ENCODE measurements at places on chromosomes 3 and 15.

DNA sequence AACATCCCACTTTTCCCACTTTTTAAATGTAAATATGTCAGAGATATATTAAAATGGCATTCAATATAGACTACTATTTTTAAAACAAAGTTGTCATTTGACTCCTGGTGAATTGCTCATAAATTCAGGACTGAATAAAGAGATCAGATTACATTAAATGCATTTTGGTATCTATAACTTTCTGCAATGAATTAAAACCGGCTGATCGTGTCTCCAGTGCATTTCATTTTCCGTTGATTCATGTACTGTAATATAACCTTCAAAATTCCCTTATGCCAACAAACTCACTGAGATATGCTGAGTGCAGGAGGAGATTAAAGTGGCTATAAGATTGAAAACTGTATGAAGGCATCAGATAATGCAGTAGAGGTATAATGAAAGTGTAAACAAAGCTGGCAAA is 361.1 kb upstream of the CDIN1 start:
- no peak for DNase-seq

GRCh38 chr3:13494463-13495350 is 14.6 kb downstream of the HDAC11 start:
- peak; percentile 77 for DNase-seq

DNA sequence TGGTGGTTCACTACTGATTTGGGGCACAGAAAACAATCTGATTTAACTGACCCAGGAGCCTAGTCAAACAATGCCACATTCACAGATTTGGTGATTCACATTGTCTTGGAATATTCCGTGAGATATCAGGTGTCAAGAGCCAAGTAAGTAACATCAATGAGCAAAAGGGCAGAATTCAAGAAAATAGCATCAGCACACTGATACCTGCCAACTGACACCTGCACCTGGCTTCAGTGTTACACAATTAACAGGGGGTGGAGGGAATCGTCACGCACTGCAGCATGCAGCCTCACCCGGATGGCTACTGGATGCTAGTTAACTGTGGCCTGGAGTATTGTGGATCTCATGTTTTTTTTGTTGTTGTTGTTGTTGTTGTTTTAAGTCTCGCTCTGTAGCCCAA is 17.6 kb downstream of the CCNL1 start:
- DNase-seq = no peak

- no peak for DNase-seq
These were observed 98.0 kb downstream of the DTWD1 start for GRCh38 chr15:49718846-49719245.

GRCh38 chr3:153903430-153903829 is 217.8 kb upstream of the ARHGEF26 start:
- DNase-seq = no peak

DNA sequence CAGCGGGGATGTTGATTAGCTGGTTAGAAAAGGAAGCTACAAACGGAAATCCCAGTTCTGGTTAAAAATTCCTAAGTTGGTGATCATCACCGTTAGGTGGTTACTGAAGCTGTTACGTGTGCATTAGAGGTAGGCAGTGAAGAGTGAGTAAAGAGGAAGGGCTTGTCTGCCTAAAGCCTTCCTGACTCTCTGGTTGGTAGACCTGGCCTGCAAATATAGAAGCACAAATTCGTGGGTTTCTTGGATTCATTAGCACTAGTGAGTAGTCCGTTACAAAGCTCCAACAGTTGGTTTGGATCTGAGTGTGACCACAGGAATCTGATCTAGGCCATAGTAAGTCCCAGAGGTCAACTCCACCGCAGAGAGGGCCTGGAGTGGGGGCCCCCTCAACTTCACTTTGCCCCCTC is 174.0 kb upstream of the TP63 start:
- DNase-seq = no peak

DNA sequence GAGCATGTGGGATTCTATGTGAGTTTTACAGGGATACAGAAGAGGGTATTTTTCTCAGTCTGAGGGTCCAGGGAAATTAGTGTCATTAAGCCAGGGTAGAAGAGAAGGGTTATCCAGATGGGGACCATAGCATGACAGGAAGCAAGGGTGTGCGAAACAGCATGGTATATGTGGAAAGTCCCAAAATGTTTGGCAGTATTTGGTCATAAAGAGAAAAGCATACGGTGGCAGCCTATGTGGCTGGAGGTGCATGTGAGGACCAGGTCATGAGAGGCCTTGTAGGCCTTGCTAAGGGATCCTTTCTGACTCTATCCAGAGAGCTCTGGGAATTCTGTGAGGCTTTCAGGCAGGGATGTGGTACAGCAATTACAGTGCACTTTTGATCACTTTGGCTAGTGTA is 411.4 kb downstream of the AGBL1 start:
- no peak for DNase-seq

DNA sequence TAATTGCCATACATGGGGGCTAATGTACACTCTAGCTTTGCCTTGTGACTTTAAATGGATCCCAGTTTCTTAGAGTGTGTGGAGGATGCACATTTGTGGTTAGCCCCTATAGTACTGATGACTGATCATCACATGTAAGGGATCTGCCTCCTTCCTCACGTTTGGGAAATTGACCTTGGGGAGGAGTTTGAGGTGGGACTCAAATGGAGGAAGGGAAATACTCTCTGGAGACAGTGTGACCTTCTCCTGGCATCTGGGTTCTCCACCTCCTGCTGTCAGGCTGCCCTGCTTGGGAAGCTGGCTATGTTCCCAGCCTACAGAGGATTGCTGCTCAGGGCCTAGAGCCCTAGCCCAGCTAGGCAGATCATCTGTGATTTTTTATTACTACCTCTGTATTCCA is 48.7 kb downstream of the PPM1L start:
- no peak for DNase-seq

DNA sequence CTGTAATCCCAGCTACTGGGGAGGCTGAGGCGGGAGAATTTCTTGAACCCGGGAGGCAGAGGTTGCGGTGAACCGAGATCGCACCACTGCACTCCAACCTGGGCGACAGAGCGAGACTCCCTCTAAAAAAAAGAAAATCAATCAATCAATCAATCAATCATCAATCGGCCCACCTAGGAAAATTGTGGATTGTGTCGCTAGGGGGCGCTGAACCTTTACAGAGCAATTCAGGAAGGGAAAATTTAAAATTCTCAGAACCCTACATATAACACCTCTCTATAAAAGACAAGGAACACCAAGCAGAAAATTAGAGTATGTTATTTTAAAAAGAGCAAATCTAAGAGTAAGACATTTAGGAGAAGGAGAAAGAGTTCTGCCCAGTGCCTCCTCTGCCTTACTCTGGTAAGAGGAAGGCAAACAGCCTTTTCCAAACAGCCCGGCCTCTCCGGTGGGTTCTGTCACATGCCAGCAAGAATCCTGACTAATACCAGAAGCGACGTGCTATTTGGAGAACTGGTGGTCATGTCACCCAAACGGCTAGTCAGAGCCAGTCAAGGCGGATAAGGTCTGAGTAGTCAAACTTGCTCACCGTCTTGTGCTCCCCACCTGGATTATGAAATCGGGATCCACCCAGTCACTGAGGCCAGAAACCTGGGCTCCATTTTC is 22.3 kb upstream of the SMCO1 start:
- DNase-seq = no peak

DNA sequence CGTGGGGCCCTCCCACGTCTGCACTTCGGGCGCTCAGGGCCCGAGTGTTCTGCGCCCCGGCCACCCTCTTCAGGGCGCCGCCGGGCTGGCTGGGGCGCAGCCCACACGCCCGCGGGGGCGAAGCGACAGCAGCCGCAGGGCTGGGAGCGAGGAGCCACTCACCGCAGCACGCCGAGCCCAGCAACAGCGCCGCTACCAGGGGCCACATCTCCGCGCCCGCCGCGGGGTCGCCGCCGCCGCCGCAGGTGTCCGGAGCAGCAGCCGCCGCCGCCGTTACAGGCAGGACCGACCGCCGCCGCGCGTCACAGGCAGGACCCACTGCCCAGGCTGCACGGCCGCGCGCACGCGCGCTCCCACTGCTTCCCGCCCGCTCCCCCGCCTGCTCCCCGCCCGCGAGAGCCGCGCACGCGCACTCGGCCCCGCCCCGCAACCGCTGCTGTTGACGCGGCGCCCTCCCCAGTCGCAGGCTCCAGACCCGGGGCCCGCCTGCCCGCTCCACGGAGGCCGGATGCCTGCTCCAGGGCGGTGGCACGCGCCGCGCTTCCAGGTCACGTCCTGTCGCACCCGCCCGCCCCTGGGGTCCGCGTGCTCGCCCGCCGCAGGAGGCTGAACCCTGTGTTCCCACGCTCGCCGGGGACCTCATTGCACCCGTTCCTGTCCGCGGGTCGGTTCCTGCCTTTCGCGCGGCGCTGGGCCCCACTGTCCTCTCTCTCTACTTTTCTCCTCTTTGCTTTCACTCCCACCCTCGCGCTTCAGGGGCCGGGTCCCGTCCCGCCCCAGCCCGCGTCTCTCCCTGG is at the start of gene CD47:
TSS of gene CD47 (minus strand) at position 331 of the 797 bp plus-strand sequence. CDS start at position 208, 123 bp downstream.
- peak; percentile 97 for DNase-seq

DNA sequence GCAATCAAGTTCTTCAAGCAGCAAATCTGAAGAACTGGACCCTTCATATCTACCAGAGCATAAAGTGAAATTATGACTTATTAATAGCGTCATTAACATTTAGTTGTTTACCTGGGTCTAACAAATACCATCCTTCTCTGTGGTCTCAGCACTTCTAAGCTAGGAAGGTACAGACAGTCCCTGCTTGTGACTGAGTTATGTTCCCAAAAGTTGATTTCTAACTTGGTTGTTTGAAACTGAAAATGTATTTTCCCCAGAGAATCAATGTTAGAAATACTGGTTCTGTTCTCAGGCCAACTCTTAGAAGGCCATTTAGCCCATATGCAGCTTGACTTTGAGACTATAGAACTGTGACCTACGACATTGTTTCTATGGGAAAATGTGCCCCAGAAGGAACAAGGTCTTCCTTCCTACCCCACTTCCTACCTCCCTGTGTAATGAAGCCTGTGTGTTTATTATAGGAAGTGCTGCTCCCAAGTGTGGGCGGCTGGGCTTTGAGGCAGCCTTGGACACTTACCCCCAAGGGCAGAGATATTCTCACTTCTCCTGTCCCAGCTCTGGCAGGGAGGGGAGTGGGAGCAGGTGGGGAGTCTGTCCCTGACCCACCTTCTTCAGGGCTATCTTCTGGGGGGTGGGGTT is 12.2 kb upstream of the MAPK6 start:
- no peak for DNase-seq

DNA sequence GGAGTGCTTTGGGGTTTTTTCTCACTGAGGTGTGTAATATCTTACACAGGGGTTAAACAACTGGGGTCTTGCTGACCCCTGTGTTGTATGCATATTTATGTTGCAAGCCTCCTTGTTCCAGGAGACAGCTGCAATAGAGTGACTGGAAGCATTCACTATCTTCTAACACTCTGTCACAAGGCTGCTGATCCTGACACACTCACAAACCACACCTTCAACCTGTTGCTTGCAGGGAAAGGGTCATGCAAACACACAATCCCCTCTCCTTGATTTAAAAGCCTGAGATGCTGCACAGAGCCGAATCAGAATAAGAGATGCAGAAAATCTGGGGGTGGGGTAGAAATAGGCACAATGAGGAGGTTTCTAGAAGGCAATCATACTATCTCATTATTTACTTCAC is 197.3 kb downstream of the CADPS start:
- no peak for DNase-seq

DNA sequence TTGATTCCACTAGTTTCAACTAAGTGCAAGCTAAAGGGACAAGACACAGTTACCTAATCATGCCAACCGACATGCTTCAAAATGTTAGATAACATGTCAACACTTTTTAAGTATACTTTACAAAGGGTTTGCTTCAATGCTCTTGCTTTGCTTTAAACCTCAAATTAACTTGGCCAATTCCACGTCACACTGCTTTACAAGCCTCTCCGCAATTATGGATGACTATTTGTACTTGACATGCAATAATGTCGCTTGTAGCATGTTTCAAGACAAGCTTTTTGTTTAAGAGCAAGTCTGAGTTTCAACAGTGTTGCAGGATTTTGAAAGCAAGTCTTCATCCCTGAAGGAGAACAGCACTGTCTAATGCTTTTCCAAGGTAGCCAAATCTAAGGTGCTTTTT is 86.9 kb downstream of the CNTN3 start:
- no peak for DNase-seq

DNA sequence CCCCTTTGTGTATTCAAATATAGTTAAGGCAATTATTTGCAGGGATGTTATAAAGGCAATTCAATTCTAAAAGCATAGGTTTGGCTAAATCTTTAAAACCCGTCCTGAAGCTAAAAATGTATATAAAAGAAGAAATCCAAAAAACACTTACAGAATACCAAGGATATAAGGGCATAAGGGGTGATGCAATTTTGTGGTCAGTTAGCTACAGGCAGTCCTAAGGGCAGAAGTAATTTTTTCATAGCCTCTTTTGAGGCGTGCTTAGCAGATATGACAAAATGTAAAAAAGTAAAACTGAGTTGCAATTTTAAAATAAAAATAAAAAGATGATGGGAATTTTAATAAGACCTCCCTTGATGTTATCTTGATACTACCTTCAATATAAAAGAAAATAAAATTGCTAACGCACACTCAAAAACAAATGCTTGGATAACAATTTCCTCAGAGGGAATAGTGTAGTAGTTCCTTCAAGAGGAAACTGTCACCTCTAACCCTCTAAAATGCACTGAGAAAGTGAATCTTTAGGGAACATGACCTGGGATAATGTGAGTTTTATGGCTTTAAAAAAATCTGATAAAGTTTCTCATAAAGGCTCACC is 104.2 kb downstream of the MYH15 start:
- DNase-seq = no peak

DNA sequence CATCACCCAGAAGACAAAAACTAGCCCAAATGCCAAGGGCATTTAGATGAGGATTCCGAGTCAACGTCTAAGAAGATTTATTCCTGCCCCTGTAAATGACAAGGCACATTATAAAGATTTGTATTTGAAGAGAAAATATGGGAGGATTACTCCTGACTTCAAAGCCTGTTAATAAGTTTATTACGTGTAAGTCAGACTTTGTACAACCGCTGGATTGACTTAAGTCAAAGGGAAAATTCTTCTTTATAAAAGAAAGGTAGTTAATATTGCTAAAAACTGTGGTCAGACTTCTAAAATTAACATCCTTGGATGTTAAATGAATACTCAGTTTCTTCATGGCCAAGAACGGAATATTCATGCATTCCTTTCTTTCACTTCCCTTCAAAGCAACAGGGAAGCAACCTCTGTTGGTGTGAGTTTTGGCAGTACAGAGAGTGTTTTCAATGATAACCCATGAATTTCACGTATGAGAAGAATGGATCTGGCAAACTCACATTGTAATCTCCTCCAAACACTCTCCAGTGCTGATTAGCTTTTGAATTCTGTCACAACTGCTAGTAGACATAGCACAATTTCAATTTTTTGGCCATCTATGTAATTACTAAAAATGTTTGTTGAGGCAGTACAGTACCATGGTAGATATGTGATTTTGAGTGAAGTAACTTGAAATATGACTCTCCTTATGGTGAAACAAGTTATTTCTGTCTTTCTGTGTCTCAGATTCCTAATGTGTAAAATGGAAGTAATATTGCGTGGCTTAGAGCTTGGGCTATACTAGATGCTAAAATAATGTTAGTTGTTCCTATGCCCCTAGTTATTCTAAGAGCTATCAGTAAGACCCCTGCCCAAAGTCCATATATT is 62.0 kb downstream of the PLD1 start:
- no peak for DNase-seq
